ENCODE measurements at places on chromosomes 1 and 21.

- no peak overlapping the region for H3K4me3 ChIP-seq
- no peak overlapping the region for H3K27ac ChIP-seq
- H3K27me3 ChIP-seq = no peaks in the 10 kb centered on the region
- no peak for DNase-seq
These were observed 45.1 kb downstream of the CAPN8 start for GRCh38 chr1:223620297-223620897.

DNA sequence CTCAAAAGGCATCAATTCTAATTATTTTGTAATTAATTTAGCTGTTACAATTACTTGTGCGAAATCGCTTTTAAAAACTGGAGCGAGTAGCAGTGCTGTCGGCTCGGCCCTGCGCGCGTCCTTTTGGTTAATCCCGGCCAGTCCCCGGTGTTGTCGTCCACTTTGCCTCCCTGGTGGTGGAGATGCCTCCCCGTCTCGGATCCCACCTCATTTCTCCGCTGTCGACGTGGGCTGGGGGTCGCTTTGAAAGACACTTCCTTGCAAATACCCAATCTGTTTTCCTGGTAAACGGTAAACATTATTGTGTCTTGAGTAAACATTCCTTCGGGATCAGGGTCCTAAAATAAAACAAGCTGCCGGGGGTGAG, 3.7 kb downstream of the FOXD3 start:
- peaks cover 23% of the 10 kb centered on the region for H3K4me1 ChIP-seq
- no peak overlapping the region for H3K4me3 ChIP-seq
- no peak overlapping the region for H3K27ac ChIP-seq
- H3K36me3 ChIP-seq = peaks cover 7% of the 10 kb centered on the region
- no peak for DNase-seq
- H3K27me3 ChIP-seq = peaks cover 73% of the 10 kb centered on the region

DNA sequence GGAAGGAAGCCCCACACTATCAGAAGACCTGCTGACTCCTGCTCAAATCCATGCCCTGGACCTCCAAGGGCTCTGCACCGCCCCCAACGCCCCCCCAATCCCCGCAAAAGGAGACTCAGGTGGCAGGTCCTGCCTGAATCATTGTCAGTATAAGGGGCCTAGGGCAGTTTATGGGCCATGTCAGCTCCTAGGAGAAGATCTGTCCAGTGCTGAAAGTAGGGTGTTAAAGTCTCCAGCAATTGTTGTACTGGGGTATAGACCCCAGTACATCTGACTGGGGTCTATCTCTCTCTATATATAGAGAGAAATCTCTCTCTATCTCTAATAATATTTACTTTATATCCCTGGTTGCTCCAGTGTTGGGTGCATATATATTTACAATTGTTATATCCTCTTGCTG, 12.1 kb upstream of the OLIG2 start:
- H3K27me3 ChIP-seq = peaks cover 50% of the 10 kb centered on the region
- no peak overlapping the region for H3K4me3 ChIP-seq
- no peaks in the 10 kb centered on the region for H3K4me1 ChIP-seq
- H3K36me3 ChIP-seq = no peaks in the 10 kb centered on the region
- DNase-seq = peak; percentile 34
- no peak overlapping the region for H3K27ac ChIP-seq

DNA sequence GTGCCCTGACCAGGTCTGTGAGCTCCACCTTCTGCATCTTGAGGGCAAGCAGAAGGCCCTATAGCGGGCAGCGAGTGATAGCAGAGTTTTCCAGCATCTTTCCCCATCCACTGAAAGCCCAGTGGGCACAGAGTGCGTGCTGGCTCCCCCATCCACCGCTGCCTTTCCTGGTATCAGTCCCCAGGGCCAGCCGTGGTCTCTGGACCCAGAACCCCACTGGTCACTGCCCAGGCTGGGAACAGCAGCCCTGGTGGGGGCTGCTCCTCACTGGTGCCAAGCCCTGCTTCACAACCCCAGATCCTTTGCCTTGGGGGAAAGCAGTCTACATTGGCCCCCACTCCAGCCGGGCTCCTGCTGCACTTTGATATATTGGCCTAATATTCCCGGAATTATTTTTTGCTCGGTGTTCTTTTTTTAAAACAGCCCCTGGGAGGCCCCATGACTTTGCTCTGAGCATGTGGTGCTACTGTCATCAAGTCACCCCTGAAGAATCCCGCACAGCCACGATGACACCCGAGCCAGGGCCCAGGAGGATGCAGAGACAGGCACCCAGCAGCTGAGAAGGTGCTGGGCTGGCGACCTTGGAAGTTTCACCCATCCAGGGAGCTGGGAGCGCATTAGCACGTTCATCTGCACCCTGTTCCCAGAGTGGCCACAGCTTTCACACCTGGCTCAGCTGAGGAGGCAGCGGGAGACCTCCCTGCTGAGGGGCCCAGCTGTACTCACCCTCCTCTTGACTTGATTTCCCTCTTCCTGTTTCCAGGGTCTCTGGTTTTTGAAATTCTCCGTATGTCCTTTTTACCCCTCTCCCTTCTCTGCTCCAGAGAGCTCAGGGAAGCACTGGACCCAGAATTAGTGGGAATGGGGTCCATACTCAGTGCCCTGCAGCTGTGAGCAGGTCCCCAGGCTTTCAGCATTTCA, 56.9 kb downstream of the KLHDC7A start:
- no peaks in the 10 kb centered on the region for H3K36me3 ChIP-seq
- H3K4me3 ChIP-seq = no peak overlapping the region
- no peaks in the 10 kb centered on the region for H3K4me1 ChIP-seq
- peak; percentile 77 for DNase-seq
- H3K27ac ChIP-seq = no peak overlapping the region

DNA sequence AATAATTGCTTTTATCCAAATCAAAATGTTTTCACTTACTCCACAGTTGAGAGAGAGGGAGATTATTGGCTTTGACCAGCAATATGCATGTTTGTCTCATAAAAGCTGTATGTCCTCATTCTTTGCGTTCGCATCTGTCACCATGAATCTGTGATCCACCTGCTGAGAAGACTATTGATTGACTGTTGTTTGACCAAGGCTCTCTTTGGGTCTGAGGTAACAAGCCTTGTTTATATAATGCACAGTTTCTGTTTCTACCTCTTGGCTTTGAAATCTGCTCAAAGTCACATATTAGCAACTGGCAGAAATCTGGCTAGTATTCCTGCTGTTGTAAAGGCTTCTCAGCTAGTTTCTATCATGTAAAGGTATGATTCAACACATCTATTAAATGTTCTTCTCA, 157.0 kb downstream of the LYPLAL1 start:
- DNase-seq = no peak
- peaks cover 20% of the 10 kb centered on the region for H3K4me1 ChIP-seq
- peaks cover 7% of the 10 kb centered on the region for H3K36me3 ChIP-seq
- H3K27ac ChIP-seq = no peak overlapping the region
- no peaks in the 10 kb centered on the region for H3K27me3 ChIP-seq
- no peak overlapping the region for H3K4me3 ChIP-seq

- peaks cover 8% of the 10 kb centered on the region for H3K4me1 ChIP-seq
- no peak overlapping the region for H3K27ac ChIP-seq
- no peaks in the 10 kb centered on the region for H3K27me3 ChIP-seq
- H3K36me3 ChIP-seq = no peaks in the 10 kb centered on the region
- H3K4me3 ChIP-seq = no peak overlapping the region
These were observed 407.8 kb upstream of the DAB1 start for GRCh38 chr1:57831624-57832023.

- H3K4me3 ChIP-seq = no peak overlapping the region
- peaks cover 35% of the 10 kb centered on the region for H3K36me3 ChIP-seq
- no peaks in the 10 kb centered on the region for H3K27me3 ChIP-seq
- DNase-seq = no peak
- peaks cover under 1% of the 10 kb centered on the region for H3K4me1 ChIP-seq
These were observed 21.2 kb downstream of the ATF6 start for GRCh38 chr1:161787355-161787754.
